Activated CD8-positive, alpha-beta memory T cell treated with anti-CD3 and anti-CD28 coated beads, Interleukin-2, amount 10 ng/mL, durations not matched to agents 7 days and 5 days (primary cell): ENCODE measurements at places on chromosomes 5 and 9. TPM values are rescaled to one million over a fixed set of nuclear protein-coding genes. Genes with fewer than 3 reads are reported as not detected.

Gene CD274
- 8.3 TPM for total RNA-seq

GRCh38 chr5:157550663-157551062, 24.9 kb downstream of the ADAM19 start:
- H3K27ac ChIP-seq = peak overlapping the region; percentile 95
- H3K4me1 ChIP-seq = peaks cover 86% of the 10 kb centered on the region
- no peak overlapping the region for H3K4me3 ChIP-seq
- H3K27me3 ChIP-seq = no peaks in the 10 kb centered on the region

DNA sequence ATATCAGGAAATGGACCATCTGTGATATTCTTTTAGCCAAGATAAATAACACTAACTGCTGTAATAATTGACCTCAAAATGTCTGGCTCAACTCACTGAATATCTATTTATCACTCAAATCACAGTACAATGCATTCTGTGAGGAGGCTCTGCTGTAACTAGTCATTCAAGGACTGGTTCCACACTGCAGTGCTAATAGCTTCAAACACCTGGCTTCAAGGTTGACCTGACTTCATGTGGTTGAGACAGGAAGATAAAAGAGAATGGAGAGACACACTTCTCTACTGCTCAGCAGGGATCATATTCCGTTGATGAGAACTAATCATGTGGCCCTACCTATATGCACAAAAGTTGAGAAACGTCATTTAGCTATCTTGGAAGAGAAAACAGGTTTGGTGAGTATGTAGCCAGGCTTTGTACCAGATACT, 3.4 kb upstream of the RHOBTB3 start:
- peaks cover 2% of the 10 kb centered on the region for H3K36me3 ChIP-seq
- no peak for DNase-seq
- H3K4me1 ChIP-seq = peaks cover 20% of the 10 kb centered on the region
- H3K27ac ChIP-seq = no peak overlapping the region
- H3K27me3 ChIP-seq = peaks cover 53% of the 10 kb centered on the region

Gene PLPP1
- total RNA-seq = 7.1 TPM

DNA sequence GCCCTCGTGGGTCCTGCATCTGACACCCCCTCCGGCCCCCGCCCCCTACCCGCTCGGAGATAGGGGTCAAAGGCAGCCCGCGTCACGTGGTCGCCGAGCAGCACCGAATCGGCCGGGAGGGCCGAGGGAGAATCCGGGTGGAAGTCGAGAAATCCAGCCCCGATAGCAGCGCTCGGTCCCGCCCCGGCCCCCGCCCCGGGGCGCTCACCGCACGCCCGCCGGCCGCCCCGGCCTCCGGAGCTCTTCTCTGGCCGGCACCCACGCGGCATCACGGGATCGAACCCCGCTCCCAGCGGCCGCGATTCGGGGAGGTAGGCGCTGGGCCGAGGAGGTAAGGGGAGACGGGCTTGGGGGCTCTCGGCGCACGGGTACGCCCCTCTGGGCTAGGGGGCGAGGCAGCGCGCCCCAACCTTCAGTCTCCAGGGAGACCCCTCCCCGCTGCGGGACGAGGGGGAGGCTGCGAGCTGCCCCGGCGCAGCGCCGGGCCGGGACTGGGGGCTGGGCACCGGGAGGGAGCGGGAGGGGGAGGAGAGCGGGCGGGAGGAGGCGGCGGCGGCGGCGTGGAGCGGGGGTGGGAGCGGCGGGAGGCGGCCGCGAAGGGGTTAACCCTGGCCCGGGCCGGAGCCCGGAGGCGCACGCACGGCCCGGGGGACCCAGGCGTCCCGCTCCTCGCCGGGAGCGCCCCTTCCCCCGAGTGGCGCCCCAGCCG, 22.1 kb upstream of the NDST1 start:
- H3K4me3 ChIP-seq = no peak overlapping the region
- H3K36me3 ChIP-seq = no peaks in the 10 kb centered on the region
- H3K4me1 ChIP-seq = peaks cover 8% of the 10 kb centered on the region
- no peak overlapping the region for H3K27ac ChIP-seq

- H3K27ac ChIP-seq = no peak overlapping the region
- H3K36me3 ChIP-seq = no peaks in the 10 kb centered on the region
- H3K27me3 ChIP-seq = no peaks in the 10 kb centered on the region
- DNase-seq = no peak
- H3K4me1 ChIP-seq = no peaks in the 10 kb centered on the region
These were observed 11.7 kb downstream of the OR13J1 start for GRCh38 chr9:35858458-35858857.

Gene PPIP5K2
- 61.4 TPM for total RNA-seq

- H3K4me1 ChIP-seq = peaks cover 30% of the 10 kb centered on the region
- H3K27ac ChIP-seq = no peak overlapping the region
- H3K4me3 ChIP-seq = no peak overlapping the region
- H3K27me3 ChIP-seq = no peaks in the 10 kb centered on the region
- no peak for DNase-seq
These were observed 38.4 kb downstream of the RCL1 start for GRCh38 chr9:4831119-4831518.

Gene GCNT4
- total RNA-seq = 0.07 TPM

DNA sequence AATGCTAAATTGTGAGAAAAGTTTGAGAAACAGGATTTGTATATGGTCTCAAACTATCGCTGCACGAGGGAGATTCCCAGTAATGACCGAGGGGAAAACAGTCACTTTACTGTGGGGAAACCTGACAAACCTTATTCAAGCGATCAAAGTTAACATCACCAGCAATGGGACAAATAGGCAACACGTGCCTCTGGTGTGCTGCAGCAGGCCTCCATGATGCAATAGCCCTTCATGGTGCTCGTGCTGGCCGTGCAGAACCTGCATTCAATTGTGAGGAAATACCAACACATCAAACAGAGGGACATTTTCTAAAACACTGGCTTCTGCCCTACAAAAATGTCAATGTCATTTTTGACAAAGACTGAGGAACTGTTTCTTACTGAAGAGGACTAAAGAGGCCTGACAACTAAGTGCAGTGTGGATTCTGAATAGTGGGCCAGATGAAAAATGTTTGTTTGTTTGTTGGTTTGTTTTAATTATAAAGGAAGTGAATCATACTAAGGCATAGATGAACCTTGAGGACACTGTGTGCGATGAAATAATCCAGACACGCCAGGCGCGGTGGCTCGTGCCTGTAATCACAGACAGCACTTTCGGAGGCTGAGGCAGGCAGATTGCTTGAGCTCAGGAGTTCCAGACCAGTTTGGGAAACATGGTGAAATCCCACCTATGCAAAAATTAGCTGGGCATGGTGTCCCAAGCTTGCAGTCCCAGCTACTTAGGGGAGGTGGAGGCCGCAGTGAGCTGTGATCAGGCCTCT, 17.6 kb upstream of the MARCHF6 start:
- peak; percentile 19 for DNase-seq
- no peak overlapping the region for H3K4me3 ChIP-seq
- peaks cover 8% of the 10 kb centered on the region for H3K4me1 ChIP-seq
- H3K27ac ChIP-seq = no peak overlapping the region

DNA sequence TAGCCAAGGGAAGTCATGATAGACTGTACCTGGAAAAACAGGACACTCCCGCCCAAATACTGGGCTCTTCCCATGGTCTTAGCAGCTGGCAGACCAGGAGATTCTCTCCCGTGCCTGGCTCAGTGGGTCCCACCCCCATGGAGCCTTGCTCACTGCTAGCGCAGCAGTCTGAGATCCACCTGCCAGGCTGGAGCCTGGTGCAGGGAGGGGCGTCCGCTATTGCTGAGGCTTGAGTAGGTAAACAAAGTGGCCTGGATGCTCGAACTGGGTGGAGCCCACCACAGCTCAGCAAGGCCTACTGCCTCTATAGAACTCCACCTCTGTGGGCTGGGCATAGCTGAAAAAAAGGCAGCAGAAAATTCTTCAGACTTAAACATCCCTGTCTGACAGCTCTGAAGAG, 10.1 kb upstream of the THG1L start:
- peaks cover 12% of the 10 kb centered on the region for H3K36me3 ChIP-seq
- no peaks in the 10 kb centered on the region for H3K27me3 ChIP-seq
- no peak overlapping the region for H3K4me3 ChIP-seq
- no peak overlapping the region for H3K27ac ChIP-seq
- H3K4me1 ChIP-seq = peaks cover 22% of the 10 kb centered on the region

Gene SMIM33
- 0.07 TPM for total RNA-seq

DNA sequence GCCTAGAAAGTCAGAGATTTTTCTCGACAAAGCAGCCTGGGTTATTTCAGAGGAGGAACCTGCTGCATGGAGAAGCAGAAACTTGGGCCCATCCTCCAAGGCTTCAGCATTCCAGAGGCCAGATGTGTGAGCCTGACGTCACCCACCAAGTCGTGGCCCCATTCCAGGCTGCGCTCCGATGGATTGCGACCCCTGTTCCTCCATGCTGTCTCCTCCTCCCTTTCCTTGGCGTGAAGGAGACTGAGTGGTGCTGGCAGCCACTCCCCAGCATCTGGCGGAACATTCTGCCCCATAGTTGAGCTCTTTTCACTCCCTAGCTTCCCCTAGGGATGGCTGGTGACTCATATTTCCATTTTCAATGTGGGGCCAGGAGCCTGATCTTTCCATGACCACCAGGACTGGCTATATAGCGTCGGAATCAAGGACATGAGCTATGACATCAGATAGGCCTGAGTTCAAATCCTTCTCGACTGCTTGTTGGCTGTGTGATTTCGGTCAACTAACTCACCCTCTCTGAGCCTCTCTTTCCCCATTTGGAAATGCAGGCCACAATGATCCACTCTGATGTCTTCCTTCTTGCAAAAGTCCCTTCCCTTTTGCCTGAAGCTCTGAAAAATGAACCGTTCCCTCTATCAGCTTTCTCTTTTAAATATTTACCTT, 24.5 kb upstream of the DUSP1 start:
- H3K27ac ChIP-seq = no peak overlapping the region
- no peak for DNase-seq
- peaks cover 16% of the 10 kb centered on the region for H3K4me1 ChIP-seq
- no peaks in the 10 kb centered on the region for H3K36me3 ChIP-seq

- peaks cover 24% of the 10 kb centered on the region for H3K4me1 ChIP-seq
- peak overlapping the region; percentile 86 for H3K27ac ChIP-seq
- peaks cover 19% of the 10 kb centered on the region for H3K27me3 ChIP-seq
- no peaks in the 10 kb centered on the region for H3K36me3 ChIP-seq
- DNase-seq = peak; percentile 75
- peak overlapping the region; percentile 72 for H3K4me3 ChIP-seq
These were observed 13.3 kb upstream of the LPCAT1 start for GRCh38 chr5:1536871-1537602.

Gene FTMT
- total RNA-seq = not detected

- no peak for DNase-seq
- H3K4me1 ChIP-seq = no peaks in the 10 kb centered on the region
- no peaks in the 10 kb centered on the region for H3K27me3 ChIP-seq
- H3K27ac ChIP-seq = no peak overlapping the region
These were observed 65.1 kb downstream of the VAV2 start for GRCh38 chr9:133927041-133927440.

DNA sequence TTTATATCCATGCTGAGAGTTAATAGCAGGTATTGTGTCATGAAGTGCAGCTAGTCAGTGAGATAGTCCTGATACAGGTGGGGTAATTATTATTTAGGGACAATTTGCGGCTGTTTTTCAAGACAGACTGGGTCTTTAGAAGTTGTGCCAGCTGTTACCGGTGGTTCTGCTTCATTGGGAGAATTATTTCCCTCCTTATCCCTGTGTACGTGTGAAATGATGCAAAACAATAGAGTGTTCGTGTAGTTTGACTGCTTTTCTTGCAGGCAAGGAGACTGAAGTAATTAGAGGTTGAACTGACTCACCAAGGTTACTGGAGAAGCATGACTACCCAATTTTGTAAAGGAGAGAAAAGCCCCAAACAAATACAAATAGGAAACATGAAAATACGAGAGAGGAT, 101.7 kb downstream of the ARRDC3 start:
- H3K4me1 ChIP-seq = peaks cover 27% of the 10 kb centered on the region
- H3K27me3 ChIP-seq = no peaks in the 10 kb centered on the region
- DNase-seq = no peak

DNA sequence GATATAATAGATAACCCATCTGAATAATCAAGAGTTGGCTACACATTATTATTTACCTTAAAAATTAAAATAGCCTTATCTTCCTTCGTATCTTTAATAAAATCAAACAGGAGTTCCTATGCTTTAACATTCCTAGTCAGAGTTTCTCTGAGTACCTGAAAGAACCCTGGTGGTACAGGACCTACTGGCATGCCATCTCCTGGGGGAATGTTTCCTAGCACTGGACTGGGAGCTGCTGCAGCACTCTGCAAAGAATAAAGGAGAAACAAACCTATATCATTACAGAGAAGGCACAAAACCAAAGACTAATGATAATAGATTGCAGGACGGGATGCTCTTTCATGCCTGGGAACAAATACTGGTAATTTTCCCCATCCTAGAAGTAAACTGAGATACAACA, 119.5 kb upstream of the ACOT12 start:
- no peaks in the 10 kb centered on the region for H3K27me3 ChIP-seq
- no peak for DNase-seq
- H3K36me3 ChIP-seq = no peaks in the 10 kb centered on the region

- DNase-seq = peak; percentile 14
- no peak overlapping the region for H3K4me3 ChIP-seq
- H3K27me3 ChIP-seq = no peaks in the 10 kb centered on the region
- H3K27ac ChIP-seq = no peak overlapping the region
These were observed 174.7 kb upstream of the PPP1R26 start for GRCh38 chr9:135304886-135305285.

DNA sequence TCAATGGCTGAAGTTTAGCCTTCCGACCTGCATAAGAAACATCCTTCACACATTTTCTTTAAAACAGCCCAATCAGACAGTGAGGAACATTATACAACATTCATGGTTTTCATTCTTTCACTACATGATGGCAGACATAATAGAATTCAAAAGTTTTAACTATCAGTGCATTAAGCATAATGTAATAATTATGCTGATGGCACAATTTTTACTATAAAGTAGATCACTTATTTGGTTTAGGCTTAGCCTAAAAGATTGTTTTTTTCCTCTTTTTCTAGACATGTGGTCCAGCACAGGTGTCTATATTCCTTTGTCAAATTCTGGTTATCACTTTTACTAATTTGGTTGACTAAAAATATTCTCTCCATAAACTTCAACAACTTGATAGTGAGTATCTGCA, 46.5 kb downstream of the EFNA5 start:
- H3K4me1 ChIP-seq = no peaks in the 10 kb centered on the region
- H3K27ac ChIP-seq = no peak overlapping the region
- H3K4me3 ChIP-seq = no peak overlapping the region

- H3K4me3 ChIP-seq = no peak overlapping the region
- H3K27me3 ChIP-seq = no peaks in the 10 kb centered on the region
- no peak for DNase-seq
- no peak overlapping the region for H3K27ac ChIP-seq
These were observed 440.9 kb upstream of the EDIL3 start for GRCh38 chr5:84825606-84826005.

- H3K4me3 ChIP-seq = no peak overlapping the region
- no peaks in the 10 kb centered on the region for H3K27me3 ChIP-seq
- H3K4me1 ChIP-seq = peaks cover 72% of the 10 kb centered on the region
- peak overlapping the region; percentile 81 for H3K27ac ChIP-seq
- DNase-seq = no peak
- peaks cover 43% of the 10 kb centered on the region for H3K36me3 ChIP-seq
These were observed 7.2 kb downstream of the HMGCS1 start for GRCh38 chr5:43305948-43306565.

DNA sequence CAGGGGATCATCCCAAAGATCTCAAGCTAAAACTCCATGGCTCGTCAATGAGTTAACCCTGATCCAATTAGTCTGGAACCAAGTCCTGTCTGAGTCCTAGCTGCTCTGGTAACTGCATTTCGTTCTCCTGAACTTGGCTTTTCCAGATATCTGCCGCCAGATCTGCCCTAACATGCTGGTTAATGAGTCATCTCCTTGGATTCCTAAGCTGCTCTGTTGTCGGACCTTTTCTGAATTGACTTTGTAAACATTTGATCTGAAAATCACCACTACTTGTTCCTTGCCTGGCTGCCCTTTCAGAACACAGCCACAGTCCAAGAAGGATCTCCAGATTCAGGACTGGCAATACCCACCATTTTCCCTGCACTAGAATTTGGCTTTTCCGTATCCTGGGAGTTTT, 473.0 kb downstream of the ZSWIM6 start:
- H3K27me3 ChIP-seq = no peaks in the 10 kb centered on the region
- DNase-seq = no peak
- no peaks in the 10 kb centered on the region for H3K36me3 ChIP-seq
- no peak overlapping the region for H3K4me3 ChIP-seq
- H3K4me1 ChIP-seq = no peaks in the 10 kb centered on the region
